ENCODE measurements at places on chromosomes 5 and 9. TPM values are rescaled to one million over a fixed set of nuclear protein-coding genes. Genes with fewer than 3 reads are reported as not detected.

Gene OR1Q1
- total RNA-seq: not detected

Gene MYOT
- total RNA-seq: not detected

Gene SH3TC2
- 0.52 TPM for total RNA-seq

Gene GPR151
- not detected for total RNA-seq

Gene PRLR
- total RNA-seq: 0.16 TPM

Gene COX7C
- total RNA-seq: 711 TPM

Gene ANKRD18B
- total RNA-seq: under 0.01 TPM

Gene CCL21
- not detected for total RNA-seq

Gene PCDHB16
- total RNA-seq: 0.13 TPM
